ENCODE measurements at places on chromosomes 7 and 10.

DNA sequence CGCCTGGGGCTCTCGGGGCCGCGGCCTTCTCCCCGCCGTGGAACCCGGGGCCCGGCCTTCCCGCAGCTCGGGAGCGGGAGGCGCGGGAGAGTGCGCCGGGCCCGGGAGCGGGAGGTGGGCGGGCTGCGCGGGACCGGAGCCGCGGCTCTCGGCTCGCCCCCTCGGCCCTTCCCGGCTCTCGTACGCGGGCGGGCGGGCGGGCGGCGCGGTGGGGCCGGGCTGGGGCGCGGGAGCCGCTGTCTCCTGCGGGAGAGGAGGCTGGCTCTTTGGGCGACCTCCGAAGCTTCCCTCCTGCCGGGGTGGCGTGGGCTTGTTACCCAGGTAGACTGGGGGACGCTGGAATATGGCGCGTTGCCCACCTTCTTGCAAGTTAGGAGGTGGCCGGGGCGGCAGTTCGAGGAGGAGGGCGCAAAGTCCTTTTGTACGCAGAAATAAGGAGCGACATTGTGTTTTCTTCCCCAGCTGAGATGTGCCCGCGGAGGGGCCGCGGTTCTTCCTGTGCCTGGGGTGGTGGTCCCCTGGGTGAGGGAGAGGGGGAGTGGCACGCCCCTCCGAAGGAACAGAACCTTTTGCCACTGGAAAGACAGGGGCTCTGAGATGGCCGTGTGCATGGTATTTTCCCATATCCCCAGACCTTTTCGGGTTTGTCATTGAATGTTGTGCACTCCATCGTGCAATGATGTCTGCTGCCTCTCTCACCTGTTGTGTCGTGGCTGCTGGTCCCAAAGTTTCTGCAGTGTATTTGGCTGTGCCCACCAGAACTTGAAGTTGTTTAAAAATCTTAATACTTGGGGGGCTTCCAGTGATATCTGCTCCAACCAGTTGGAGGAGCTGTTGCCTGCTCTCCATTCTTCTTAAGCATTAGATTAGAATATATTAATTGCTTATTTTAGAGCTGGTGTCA lies 844 bp downstream of the NRF1 start:
- DNase-seq, result no peak

DNA sequence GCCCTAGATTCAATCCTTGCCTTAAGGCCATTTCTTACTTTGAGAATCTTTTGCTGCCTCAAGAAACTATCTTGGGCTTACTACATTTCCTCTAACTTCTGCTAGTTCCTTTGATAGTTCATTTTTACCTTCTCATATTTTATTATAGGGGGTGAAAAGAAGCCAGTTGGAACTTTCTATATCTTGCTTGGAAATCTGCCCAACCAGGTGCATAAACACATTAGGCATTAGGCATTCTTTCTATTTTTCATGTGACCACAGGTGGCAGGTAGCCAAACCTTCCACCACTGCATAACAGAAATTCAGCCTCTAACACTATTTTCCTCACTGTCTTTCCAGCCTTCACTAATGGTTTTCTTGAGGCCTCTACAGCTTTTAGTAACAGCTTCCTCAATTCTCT lies 300.0 kb upstream of the SP8 start:
- no peak for DNase-seq

GRCh38 chr7:156640949-156641485 lies 443 bp downstream of the RNF32 start:
- no peak for DNase-seq

GRCh38 chr10:62779487-62780248 lies 24.9 kb upstream of the ADO start:
- peak; percentile 47 for DNase-seq

DNA sequence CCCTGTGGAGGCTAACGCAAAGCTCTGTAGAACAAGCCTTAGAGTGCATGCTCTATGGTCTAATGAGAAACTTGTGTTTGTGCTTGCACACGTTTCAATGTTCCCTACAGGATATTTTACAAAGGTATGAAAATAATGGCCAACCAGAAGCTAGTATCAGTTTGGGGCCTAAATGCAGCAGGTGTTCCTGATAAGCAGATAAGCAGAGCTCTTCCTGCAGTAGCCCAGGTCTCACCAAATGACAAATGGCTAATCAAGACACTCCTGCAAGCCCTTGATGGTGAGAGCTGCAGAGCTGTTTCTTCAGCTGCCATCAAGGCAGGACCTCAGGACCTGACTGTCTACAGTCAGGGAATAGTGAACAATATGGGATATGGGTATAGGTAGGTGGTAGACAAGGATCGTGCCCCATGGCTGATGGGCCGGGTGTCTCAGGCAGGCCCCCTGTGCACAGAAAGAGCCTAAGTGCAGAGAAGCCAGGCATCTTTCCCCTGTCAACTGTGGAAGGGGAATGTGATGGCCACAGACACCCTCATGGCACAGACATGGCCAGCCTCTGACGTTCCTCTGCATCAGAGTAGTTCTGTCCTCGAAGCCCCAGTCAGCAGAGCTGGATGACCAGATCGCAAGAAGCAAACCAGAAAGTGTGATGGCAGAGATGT lies 23.2 kb upstream of the RASSF4 start:
- no peak for DNase-seq

GRCh38 chr7:139264220-139264619 lies 33.2 kb downstream of the UBN2 start:
- no peak for DNase-seq

GRCh38 chr7:139603896-139604295 lies 80.4 kb downstream of the CLEC2L start:
- no peak for DNase-seq

- DNase-seq, result peak; percentile 72
Measured at GRCh38 chr10:79067241-79068202, 1.2 kb upstream of the ZMIZ1 start.

GRCh38 chr10:110169586-110169985 lies 37.8 kb upstream of the MXI1 start:
- no peak for DNase-seq

GRCh38 chr7:99109108-99110051 lies 34.5 kb downstream of the SMURF1 start:
- DNase-seq, result no peak

- no peak for DNase-seq
Measured at GRCh38 chr10:113854761-113855588, 514 bp downstream of the NHLRC2 start.

DNA sequence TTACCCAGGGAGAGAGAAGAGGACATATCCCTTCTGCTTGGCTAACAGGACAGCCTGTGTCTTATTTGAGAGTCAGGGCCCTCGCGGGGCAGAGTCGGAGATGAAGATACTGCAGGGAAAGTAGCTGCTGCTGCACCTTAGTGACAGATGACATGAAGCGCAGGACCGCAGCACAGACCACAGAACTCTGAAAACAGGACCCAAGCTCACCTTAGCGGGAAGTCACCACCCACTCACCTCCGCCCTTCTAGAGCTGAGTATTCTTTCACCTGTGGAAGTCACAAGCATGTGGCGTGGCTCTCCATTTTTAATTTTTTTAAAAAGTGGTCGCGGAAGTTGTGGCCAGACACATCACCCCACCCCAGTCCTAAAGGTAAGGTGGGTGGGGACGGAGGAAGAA lies 191.4 kb downstream of the FAM107B start:
- peak; percentile 62 for DNase-seq

DNA sequence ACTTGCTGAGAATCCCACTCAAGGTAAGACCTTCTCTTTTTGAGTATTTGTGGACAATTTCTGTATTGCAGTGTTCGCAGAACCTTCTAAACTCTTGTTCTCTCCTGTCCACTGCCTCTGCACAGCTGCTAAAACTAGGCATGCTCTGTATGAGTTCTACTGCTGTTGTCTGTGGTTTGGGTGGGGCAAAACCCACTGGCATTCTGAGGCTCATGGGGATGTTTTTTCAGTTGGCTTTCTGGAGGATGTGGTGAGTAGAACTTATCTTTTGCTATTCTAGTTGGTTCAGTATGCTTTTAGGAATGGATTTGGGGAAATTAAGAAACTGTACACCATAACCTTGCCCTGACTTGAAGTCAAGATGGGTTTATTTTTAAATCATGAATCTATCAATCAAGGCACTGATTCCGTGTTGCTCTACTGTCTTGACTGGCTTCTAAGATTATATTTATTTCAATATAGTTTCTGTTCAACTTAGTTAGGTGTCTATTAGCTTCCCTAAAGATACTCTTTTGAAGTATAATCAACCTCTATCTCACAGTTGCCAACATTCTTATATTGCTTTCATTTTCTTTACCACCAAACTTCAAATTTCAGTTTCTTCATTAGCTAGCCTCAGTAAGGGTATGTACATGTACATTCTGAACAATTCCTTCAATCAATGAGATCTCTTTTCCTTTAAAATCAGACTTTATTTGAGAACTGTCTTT lies 25.0 kb upstream of the C1GALT1 start:
- no peak for DNase-seq

DNA sequence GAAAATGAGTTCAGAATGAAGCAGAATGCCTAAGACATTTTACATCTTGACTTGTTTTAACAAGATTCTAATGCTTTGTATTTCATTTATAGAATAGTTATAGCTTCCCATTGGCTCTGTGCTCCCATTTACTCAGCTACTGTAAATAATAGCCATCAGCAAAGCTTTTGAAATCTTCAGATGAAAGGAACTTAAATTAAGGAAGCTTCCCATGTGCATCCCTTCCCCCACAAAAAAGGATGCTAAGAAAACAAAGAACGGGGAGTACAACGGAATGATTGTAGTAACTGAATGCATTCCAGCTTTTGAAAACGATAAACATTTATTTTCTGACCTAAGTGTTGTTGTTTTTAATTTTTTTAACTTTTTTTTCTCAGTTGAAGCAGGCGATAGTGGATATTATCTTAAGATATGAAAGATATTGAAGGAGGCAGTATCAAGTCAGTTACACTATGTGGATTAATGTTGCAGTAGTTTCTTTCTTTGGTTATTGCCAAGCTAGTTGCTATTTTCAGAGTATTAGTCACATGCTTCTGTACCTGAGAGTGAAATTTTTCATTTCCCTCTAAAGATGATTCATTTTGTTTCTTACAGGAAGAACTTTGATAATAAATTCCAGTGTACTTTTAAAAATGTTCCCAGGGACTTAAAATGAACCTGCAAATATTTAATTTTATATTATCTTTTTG lies 129.2 kb downstream of the KCND2 start:
- DNase-seq, result no peak

DNA sequence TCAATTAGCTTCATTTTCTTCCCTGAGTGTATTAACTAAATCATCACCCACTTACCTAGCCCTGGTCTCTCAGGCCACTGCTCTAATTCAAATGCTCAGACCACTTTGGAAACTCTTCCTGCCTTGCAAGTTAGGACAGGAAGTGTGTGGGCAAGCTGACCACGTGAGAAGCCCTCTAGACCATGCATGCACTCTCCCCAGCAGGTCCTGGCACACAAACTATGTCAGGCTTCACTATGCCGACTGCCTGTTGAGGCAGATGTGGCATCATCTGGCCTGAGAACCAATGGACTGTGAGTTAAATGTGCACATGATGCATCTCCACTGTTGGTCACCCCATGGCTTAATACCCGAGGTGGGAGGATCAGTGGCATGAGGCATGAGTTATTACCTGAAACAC lies 439.6 kb downstream of the GRID1 start:
- no peak for DNase-seq

GRCh38 chr7:51774178-51774577 lies 457.6 kb upstream of the COBL start:
- DNase-seq, result no peak

GRCh38 chr10:114881417-114881816 lies 56.6 kb upstream of the TRUB1 start:
- DNase-seq, result no peak

- DNase-seq, result no peak
Measured at GRCh38 chr7:30285536-30286284, 1.3 kb downstream of the ZNRF2 start.

DNA sequence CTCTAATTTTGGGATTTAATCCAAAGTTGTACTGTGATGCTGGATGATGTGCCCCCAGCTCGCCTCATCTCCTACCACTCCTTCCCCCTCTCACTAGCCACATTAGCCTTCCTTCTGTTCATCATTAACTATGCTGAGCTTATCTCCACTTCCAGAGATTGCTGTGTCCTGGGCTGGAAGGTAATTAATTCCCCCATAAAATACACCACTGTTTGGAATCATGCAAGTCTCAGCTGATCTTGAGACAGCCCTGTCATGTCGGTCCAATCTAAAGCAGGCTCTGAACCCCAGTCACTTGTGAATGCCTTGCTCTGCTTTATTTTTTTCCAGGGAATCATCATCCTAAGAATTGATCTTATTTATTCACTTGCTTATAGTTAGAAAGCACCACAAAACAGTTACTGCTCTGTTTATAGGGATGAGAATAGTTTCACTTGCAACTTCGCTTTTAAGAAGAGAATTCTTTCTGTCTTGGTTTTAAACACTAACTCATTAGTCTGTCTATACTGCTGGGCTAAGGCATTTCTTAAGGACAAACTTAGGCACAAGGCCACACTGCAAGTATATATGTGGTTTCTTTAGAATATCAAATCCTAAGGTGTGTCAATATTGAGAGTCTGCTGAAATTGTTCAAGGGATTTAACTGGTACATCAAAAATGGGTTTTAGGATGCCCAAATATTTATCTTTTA lies 341.1 kb upstream of the SEMA3A start:
- no peak for DNase-seq

GRCh38 chr7:48760528-48761265 lies 163.7 kb upstream of the CDC14C start:
- DNase-seq, result no peak

DNA sequence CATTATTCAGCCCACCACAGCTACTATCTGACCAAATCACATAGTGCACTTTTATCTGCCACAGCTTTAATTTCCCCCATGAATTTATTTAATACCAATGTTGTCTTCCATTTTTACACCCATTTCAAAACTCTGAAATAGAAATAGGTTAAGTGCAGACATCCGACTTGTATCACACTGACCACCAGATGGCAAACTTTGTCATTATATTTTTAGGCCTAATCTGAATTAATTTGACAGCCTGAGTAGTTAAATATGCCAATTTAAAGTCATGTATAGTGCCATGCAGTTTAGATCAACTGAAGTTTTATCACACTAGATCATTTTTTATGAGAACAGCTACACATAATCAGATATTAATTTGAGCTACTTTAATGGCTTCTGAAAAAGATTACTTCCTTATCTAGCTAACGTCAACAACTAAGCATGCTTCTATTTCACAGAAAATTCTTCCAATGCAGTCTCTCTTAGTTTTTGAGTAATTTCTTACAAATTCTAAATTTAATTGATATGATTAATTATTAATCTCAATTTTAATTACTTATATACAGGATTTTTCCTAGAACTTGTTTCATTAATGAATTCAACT lies 566.4 kb downstream of the GFRA1 start:
- no peak for DNase-seq

- no peak for DNase-seq
Measured at GRCh38 chr7:114415064-114415989, 712 bp downstream of the FOXP2 start.

- no peak for DNase-seq
Measured at GRCh38 chr10:123673198-123673597, 7.0 kb downstream of the GPR26 start.

GRCh38 chr7:24842449-24843241 lies 85.4 kb upstream of the GSDME start:
- no peak for DNase-seq

Data from stimulated activated CD8-positive, alpha-beta memory T cell treated with anti-CD3 and anti-CD28 coated beads, Interleukin-4, amount 100 ng/mL, for 1 hour (primary cell).